Activated CD4-positive, alpha-beta T cell treated with anti-CD3 and anti-CD28 coated beads, Interleukin-2, amount 50 U/mL, for 24 hours (primary cell): ENCODE measurements at places on chromosomes 7 and 10.

GRCh38 chr7:158957921-158958491 lies 101.6 kb downstream of the DYNC2I1 start:
- DNase-seq, result no peak

DNA sequence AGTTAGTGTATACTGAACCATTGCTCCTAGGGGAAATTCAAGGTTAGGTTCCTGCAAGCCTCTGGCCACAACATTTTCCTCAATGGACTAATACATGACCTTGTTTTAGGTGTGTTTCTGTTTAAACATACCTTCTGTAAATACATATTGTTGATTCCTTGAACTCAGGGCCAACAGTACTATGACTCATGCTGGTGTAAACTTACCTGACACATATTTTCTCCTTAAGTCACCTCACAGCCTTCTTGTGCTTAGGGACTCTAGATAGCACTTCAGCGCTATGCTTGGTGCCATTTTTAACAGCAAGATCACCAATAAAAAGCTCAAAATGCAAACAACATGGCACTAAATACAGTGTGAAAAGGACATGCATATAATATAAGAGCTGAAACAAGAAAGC lies 176.4 kb downstream of the TAX1BP1 start:
- no peak for DNase-seq

DNA sequence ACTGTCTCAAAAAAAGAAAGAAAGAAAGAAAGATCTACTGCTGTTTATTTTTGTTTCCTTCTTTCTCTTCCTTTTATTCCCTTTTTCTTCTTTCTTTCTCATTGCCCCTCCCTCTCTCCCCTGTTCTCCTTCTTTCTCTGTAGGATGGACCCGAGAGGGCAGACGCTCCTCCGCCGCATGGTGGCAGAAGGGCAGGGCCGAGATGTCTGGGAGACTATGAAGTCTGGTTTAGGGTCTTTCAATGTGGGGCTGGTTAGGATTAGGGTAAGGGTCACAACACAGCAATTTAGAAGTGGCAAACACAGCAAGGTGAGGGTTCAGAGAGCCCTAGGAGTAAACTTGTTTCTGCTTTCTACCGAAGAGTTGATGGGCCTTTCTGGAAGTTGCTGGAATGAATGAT lies 45.7 kb upstream of the RASGEF1A start:
- DNase-seq, result no peak

GRCh38 chr7:50699143-50699542 lies 83.6 kb downstream of the GRB10 start:
- no peak for DNase-seq

GRCh38 chr7:120400806-120401455 lies 128.0 kb downstream of the KCND2 start:
- DNase-seq, result no peak

GRCh38 chr10:51877636-51878035 lies 178.2 kb upstream of the CSTF2T start:
- DNase-seq, result no peak

DNA sequence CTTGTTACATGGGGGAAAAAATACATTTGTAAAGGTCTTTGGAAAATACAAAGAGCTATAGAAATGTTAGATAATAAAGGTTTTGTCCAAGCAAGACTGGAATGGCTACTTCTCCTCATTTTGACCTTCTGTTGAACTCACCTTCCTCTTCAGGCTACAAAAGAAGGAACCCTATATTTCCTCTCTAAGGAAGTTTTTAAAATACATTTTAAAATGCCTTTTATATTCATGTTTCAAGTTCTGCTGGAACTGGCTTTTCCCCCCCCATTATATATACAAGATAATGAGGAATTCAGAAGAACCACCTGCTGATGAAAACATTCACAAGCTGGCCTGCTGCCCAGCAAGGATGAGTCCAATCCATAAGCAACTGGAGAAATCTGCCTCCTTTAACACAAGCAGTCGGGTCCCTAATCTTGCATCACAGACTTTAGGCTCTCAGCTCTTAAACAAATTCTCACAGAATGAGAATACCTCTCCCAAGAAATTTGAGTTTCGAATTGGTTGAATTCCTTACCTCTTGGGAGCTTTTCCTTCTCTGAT lies 44.6 kb downstream of the MTERF1 start:
- no peak for DNase-seq

DNA sequence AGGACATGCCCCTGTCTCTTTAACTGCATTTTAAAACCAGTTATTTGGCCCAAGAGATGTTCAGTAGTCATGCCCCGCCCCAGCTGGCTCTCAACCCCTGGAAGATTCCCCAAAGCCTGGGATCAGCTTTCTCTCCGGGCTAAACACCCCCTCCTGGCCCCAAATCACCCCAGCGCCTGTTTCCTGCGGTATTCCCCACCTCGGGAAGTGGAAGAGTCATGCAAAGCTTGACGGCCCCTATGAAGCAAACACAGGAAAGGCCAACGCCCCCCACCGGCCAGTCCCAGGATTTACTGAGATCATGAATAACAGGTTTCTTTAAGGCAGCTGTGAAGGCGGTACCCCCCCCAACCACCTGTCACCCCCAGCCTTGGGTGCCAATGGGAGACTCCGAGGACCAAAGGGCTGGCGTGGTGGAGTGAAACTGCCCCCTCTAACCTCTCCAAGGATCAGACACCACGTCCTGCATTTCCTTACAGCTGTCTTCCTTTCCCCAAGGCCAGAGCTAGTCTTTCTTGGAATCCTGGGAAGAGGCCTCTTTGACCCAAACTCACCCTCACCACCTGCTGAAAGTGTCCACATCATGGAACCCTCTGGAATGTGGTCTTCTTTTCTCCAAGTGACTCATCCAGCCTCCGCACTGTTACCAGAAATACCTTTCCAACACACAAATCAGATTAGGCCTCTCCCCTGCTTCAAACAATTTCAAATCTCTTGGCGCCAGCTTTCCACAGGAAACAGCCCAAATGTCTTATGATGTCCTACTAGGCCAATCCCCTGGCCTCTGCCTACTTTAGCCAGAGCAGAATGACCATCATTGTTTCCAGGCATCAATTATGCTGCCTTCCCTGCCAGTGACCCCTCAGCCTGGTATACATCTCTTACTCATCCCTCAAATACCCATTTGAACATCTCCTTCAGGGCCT lies 301.5 kb downstream of the ZEB1 start:
- no peak for DNase-seq

DNA sequence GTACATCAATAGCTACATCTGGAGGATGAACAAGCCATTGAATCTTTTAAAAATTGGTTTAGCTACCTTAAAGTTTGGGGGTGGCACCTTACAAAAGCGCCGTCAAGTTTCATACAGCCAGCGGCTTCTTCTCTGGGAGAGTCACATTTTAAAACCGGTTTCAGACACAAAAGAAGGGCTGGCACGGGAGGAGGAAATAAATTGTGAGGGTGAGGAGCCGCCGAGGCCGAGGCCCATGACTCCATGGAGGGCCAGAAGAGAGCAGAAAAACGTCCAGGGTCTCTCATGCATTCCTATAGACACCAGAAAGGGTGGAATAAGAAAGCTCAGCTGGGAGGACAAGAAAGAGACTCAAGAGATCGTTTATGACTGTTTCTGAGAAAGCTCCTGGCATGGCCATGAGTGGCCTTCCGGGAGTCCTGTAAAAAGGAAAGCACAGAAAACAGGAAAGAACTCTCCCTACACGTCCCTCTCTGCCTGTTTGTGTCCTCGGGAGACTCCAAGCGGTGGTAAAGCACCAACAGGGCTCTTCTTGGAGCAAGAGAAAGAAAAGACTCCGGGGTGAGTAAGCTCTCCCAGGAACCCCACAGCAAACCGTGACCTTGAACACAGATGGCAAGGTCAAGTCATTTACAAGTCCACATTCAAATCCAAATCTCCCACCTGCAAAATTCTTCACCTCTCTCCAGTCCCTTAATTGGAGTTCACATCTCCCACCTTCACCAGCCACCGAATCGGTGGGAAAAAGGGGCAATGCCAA lies 1.8 kb downstream of the FRAT2 start:
- DNase-seq, result no peak

- no peak for DNase-seq
These were observed 67.9 kb upstream of the SMNDC1 start for GRCh38 chr10:110372656-110373055.

- no peak for DNase-seq
These were observed 180.4 kb downstream of the TSPAN12 start for GRCh38 chr7:120677535-120677934.

DNA sequence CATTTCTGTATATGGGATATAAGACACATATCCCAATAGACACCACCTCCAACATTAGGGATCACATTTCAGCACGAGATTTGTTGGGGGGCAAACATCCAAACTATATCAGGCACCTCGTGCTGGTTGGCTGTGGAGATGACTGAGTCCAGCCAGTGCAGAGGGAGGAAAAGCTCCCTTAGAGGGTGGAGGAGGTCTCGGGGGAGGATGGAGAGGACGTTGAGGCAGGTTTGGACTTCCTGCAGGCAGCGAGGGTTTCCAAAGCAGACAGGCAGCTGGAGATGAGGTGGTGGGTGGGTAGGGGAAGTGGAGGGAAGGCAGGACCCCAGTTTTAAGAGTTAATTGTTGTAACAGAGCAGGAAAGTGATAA lies 56.7 kb downstream of the EEPD1 start:
- DNase-seq, result no peak

DNA sequence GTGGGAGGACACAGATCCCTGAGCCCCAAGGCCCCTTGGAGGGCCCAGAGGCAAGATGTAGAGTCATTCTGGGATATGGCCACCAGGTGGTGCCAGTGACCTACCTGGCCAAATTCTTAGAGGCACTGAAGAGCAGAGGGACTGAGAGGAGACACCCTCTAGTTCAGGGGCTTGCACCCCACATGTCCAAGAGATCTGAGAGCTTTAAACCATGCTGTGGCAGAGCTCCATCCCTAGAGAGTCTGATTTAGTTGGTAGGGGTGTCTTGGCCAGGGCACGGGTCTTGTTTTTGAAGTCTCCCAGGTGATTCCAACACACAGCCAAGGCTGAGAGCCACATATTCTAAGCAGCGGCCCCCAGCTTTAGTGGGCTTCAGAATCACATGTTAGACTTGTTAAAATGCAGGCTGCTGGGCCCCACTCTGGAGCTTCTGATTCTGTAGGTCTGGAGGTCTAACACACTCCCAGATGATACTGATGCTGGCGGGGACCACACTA lies 52.5 kb downstream of the PRF1 start:
- peak; percentile 65 for DNase-seq

- no peak for DNase-seq
These were observed 52.0 kb downstream of the PTEN start for GRCh38 chr10:87915406-87915805.

GRCh38 chr7:132577206-132578049 lies 1.2 kb upstream of the PLXNA4 start:
- DNase-seq, result no peak

DNA sequence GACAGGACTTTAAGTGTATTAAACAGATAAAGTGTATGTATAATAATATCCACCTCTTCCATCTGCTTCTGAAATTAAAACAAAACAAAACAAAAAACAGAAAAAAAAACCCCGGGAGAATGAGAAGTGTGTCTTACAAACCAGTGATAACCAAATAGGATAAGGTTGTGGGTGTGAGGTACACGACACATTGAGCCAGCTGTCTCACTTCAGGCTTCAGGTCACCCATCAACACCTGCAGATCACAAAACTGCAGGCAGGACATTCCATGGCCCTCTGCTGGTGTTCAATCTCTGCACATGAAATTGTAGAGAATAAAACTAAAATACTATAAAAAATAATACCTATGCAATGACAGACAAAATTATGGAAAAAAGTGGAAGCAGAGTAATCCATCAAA lies 339.9 kb downstream of the SFMBT2 start:
- DNase-seq, result no peak

DNA sequence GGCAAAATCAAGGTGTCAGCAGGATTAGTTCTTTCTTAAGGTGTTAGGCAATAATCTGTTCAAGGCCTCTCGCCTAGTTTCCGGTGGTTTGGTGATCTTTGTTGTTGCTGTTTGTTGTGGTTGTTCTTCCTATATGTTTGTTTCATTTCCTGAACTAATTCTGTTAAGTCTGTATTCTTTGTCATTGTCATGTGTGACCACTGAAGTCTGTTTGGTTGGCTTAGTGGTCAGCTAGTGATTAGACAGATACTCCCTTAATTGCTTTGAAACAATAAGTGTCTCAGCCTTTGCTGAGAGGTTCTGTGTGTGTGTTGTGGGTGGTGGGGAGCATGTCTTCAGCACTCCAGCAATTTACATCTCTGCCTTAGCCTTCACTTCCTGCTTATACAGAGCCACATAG lies 46.0 kb downstream of the ABCC2 start:
- no peak for DNase-seq

DNA sequence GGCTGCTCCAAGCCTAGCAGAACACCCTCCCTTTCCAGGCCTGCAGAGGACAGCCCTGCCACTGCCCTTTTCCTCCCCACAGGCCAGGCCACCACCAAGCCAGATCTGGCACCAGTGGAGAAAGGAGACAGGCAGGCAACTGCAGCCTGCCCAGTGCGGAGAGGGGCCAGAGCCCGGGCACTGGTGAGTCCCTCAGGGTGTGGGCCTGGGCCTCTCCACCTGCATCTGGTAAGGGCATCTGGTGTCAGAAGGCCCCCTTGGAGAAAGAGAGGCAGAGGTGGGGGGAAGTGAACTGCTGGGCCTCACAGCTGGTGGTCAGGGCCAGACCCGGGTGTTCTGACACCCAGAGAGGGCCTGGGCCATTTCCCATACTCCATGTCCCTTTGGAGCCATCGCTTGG lies 27.9 kb downstream of the ZNF783 start:
- no peak for DNase-seq

- no peak for DNase-seq
These were observed 10.4 kb downstream of the RNF133 start for GRCh38 chr7:122688400-122688998.

GRCh38 chr7:11330208-11330607 lies 356.5 kb downstream of the PHF14 start:
- DNase-seq, result no peak

- no peak for DNase-seq
These were observed 46.4 kb upstream of the ZNF746 start for GRCh38 chr7:149544028-149544427.

GRCh38 chr10:56258378-56258777 lies 102.7 kb downstream of the ZWINT start:
- DNase-seq, result no peak

GRCh38 chr7:303884-304573 lies 14.1 kb downstream of the FOXL3 start:
- DNase-seq, result no peak

GRCh38 chr7:106216517-106216922 lies 68.3 kb downstream of the NAMPT start:
- DNase-seq, result no peak

DNA sequence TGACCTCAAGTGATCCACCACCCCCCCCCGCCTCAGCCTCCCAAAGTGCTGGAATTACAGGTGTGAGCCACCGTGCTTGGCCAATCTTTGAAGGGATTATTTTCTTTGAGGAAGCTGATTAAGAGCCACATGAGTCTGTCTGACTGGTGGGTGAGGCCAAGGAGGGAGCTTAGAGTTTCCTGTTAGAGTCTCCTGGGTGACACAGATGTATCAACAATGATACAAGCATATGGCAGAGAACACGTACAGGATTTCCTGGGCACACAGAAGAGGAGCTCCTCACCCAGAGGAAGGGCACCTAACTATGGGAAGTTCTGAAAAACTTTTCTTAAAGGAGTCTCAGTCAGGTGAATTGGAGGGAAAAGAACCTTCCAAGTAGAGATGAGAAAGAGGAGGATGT lies 69.4 kb downstream of the GOLGA7B start:
- DNase-seq, result no peak
